ENCODE measurements at places on chromosomes 2 and 18.

DNA sequence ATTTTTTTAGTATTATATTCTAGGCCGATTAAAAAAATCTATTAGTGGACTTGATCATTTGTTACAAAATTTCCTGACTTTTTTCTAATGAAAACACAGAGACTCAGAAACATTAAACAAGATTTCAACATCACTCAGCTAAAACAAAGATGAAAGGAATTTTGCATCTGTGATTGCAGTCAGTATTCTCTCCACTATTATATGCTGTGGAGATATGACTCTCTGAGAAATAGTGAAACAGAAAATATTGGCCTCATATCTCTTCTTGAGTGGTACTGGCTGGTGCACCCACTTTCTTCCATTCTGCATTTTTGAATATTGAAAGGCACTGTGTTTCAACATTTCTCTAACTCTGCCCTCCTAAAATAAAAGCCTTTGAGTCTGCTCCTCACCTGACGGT, 914.2 kb downstream of the TSN start:
- DNase-seq, result no peak

DNA sequence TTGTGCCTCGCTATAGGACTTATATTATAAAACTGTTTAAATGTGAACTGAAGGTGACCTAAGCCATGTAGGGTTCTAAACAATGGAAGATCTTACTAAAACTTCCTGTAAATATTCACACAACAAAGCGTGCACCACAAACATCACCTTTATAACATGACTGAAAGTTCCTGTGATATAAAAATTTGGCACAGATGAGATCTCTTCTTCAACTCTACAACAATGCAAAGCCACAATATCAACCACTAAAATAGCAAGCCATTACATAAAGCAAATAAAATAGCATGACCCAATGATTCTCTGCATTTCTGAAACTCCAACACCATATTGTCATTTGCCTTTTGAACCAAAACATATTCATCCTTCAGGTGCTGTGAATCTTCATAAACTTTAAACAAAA, 3.5 kb downstream of the YES1 start:
- DNase-seq, result no peak

- no peak for DNase-seq
These were observed 84.9 kb downstream of the ACKR3 start for GRCh38 chr2:236654496-236654895.

- no peak for DNase-seq
These were observed 4.2 kb upstream of the TMEM185B start for GRCh38 chr2:120227111-120227991.

DNA sequence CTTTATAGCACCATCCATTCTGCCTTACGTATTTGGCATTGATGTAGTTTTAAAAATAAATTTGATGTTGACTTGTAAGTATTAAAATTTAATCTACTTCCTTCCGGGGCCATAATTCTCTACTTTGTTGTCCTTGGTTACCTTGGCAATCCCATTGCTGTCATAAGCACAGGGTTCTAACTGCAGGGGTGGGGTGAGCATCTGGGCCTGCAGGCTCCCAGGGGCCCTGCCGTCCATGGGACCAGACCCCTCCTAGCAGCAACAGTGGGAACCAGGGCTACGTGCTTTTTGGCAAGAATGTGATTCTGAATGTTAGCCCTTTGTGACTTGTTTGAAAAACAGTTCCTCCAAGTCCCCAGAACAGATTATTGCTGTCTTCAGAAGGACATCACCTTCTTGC, 4.9 kb downstream of the ASAP2 start:
- no peak for DNase-seq

GRCh38 chr2:117086174-117086942, 728.1 kb upstream of the DDX18 start:
- DNase-seq, result no peak

GRCh38 chr2:2647141-2647541, 316.1 kb upstream of the MYT1L start:
- DNase-seq, result no peak

DNA sequence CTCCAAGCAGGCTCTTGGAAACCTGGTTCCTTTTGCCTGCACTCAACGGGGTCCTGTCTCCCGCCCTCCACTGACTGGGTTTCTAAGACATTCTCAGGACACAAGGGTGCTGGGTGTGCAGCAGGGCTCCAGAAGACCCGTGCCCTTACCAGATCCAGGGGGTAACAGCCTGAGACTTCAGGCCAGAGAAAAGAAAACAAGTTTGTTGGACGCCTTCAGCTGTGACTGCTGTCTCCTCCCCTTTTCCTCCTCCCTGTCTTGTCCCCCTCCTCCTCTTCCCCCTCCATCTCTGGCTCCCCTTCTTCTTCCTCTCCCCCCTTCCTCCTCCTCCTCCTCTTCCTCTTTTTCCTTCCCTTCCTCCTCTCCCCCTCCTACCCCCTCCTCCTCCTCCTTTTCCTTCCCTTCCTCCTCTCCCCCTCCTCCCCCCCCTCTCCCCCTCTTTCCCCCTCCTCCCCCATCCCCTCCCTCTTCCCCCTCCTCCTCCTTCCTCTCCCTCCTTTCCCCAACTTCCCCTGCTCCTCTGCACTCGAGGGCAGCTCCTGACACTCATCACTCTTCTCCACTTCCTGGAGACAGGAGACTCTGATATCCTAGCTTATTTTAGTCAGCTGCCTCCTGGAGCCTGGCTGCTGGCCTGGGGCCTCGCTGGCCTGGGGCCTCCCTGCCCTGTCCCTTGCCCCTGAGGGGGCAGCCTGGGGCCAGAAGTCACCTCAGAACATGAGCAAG, 12.4 kb downstream of the ADRA2B start:
- DNase-seq, result no peak

DNA sequence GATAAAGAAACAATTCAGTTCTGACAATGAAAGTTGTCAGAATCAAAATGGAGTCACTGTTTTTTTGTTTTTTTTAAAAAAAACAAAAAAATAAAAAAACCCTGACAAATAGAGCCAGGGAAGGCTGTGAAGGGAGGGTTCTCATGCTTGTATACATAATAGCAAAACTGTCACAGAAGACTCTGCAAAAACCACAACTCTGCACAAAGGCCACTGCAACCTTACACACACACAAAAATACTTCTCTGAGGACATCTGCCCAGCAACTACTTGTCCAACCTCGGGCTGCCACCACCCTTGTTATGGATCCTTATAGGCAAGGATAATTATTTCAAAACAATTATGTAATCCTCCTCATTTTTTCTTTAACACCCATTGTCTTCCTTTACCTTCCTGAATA, 41.9 kb upstream of the C2orf66 start:
- no peak for DNase-seq

GRCh38 chr2:9637330-9637729, 6.5 kb upstream of the YWHAQ start:
- no peak for DNase-seq

DNA sequence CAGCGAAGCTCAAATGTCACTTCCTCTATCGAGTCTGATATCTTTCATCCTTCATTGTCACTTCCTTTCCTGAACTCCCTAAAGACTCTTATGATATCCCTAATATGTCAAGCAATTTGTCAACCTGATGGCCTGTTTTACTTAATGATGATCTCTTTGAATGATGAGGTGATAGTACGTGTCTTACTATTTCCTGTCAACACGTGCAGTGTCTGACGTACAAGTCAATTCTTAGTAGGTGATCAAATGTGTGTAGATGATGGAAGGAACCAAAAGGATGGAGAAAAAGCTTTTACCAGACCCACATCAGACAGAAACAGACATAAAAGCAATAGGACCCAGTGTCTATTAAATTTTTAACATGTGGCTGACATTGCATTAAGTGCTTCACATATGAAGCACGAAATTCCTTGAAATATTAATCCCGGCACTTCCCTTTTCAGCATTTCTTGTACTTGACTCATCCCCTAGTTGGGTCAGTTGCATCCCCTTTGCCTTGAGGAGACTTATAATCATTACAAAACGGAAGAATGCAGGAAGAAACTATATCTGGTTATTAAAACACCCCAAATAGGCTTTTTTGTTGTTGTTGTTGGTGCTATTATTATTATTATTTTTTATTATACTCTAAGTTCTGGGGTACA, 108.6 kb upstream of the NYAP2 start:
- no peak for DNase-seq

DNA sequence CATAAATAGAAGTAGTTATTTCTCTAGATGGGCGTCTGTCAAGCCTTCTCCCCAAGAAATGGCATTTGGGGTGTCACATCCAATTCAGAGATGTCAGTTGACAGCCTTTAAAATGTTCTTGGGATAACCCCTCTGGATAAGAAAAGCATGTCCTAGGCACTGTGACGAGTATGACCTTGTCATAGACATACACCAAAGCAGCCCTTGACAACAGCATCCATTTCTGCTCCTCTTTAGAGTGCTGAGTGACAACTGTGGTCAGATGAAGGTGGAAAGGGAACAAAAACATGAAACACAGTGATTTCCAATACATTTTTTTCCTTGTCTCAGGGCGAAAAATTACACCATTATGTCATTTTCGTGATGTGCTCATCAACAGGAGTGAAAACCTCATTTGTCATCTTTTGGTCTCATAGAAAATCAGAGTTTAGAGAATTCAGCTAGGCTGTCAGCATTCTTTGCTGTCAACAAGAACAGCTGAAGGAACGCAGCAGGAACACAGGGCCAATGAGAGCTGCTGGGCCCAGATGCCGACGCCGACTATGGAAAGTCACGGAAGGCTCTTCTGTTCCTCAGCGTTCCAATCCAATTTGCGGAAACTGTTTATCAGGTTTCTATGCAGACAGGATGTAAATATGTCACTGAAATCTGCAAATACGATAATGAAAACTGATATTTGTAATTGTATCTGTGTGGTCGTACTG, 193.2 kb downstream of the ICOS start:
- DNase-seq, result no peak

GRCh38 chr2:208552943-208553342, 146.4 kb downstream of the PTH2R start:
- no peak for DNase-seq

- no peak for DNase-seq
These were observed 69.0 kb downstream of the POLR1A start for GRCh38 chr2:86036669-86037138.

GRCh38 chr2:33326100-33326499, 150.3 kb upstream of the RASGRP3 start:
- DNase-seq, result no peak

DNA sequence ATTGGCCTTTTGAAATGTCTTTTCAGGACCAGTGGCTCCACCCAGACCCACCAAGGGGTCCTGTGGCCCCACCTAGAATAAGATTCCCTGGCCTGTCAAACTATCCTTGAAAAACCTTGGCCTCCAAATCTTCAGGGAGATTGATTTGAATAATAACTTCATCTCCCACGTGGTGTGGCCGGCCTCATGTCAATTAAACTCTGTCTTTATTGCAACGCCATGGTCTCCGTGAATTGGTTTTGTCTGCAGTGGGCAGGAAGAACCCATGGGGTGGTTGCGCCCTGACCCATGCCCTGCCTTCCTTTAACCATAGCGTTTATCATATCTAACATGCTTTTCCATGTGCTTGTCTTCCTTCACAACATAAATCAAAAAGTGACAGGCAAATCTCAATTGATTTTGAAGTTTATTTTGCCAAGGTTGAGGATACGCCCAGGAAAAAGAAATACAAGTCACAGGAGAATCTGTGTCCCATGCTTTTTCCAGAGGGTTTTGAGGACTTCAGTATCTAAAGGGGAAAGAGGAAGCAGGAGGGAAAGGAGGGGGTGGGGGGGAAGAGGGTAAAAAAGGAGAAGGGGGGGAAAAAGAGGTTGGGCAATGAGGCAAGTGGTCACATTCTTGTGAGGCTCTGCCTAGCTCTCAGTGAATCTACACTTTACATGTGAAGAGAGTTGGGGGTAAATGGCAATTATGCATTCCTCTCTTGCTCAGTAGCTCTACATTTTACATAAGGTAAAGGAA, 66.5 kb upstream of the CABLES1 start:
- DNase-seq, result no peak

DNA sequence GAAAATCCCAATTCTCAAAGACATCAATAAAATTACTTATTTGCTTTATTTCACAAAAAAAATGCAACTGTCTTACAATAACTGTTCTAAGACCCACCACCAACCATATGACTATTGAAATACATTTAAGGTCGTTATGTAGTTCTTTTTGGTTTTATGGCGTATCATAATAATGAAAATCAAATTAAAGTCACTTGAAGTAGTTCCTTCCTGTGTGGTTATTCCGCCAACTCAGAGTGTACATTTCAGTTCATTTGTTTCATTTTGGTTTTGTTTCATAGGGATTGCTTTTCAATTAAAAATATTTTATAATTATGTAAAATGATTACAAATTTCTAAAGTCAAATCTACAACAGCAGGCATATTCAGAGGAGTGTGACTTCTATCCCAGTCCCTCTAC, 45.9 kb upstream of the AAK1 start:
- no peak for DNase-seq

DNA sequence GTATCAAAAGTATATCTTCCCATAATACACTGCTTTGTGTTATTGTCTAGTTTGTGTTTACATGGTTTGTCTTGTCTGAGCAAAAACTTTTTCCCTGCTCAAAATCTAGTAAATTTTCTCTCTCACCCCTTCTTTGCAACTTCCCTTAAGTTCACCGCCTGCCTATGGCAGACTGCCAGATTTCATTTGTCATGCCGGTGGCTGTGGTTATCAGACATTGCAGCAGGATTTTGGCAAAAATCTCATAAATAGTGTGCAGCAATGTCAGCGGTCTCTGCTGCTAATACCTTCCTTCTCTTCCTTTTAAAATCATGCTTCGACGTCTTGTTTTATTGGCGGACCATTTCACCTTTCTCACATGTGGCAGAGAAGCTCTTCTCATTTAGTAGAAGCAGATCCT, 45.6 kb upstream of the TMEM178A start:
- no peak for DNase-seq
